ENCODE measurements at places on chromosomes 5 and 9. TPM values are rescaled to one million over a fixed set of nuclear protein-coding genes. Genes with fewer than 3 reads are reported as not detected.

Gene C9orf50
- not detected for total RNA-seq

Gene OLFM1
- total RNA-seq: 9.6 TPM

Gene TMEM232
- not detected for total RNA-seq

Gene INSL4
- total RNA-seq: 13.9 TPM

Gene FBP1
- not detected for total RNA-seq

Gene FLT4
- 2.5 TPM for total RNA-seq

Gene PCDHA9
- total RNA-seq: 0.04 TPM

Gene BTNL3
- total RNA-seq: not detected

Gene FCN1
- not detected for total RNA-seq

Gene RIGI
- 2.9 TPM for total RNA-seq

Gene C8G
- 0.64 TPM for total RNA-seq

Gene PCDHGA12
- not detected for total RNA-seq

Gene F2RL2
- total RNA-seq: 5.5 TPM

Gene LCP2
- not detected for total RNA-seq

Gene SGCD
- total RNA-seq: 4.5 TPM

Gene PPP1R26
- total RNA-seq: 19.4 TPM
